ENCODE measurements at places on chromosomes 11 and 22.

DNA sequence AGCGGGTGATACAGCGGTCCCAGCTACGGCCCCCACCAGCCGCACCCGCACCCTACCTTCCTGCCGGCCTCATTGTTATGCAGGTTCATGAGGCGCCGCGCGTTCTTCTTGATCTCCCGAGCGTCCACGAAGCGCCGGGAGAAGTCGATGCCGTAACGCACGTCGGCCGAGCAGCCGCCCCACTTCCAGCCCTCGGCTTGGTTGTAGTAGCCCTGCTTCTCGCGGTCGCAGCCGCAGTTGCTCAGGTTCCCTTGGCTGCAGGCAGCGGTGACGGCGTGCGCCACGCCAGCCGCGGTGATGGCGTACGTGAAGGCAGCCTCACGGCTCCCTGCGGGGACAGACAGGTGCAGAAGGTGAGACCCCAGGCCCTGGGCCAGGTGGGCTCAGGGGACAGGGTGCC lies 45.9 kb downstream of the WNT7B start:
- H3K27ac ChIP-seq, result no peak overlapping the region
- H3K4me3 ChIP-seq, result no peak overlapping the region
- H3K27me3 ChIP-seq, result no peaks in the 10 kb centered on the region

DNA sequence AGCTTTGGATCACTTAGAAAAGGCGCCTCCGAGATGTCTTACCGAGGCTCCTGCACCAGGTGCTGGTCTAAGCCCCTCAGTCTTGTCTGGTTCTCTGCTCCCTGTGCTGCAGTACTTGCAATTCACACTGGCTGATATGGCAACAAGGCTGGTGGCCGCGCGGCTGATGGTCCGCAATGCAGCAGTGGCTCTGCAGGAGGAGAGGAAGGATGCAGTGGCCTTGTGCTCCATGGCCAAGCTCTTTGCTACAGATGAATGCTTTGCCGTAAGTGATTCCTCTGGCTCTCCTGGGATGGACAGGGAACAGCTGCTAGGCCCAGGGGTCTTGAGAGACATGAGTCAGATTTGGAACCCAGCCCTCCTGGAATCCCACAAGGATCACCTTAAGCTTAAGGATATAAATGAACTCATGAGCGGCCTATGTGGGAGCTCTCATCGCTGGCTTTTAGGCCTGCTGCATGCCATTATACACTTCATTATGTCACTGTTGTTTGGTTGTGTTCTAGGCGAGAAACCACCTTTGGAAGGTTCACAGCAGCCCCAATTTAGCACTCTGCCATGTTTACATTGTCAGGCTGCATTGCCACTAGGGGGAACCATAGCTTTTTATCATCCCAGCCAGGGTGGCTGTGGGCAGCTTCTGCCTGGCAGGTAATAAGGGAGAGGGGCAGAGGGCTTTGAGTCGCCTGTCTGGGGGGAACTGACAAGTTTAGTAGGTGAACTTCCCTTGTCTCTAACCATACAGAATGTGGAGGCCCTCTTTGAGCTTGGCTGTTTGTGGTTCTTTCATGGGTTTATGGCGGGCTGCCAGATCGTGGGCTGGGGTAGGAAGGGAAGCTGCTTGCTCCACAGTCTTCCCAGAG lies 8.5 kb downstream of the ACAD8 start:
- DNase-seq, result no peak
- no peaks in the 10 kb centered on the region for H3K27me3 ChIP-seq
- H3K4me3 ChIP-seq, result no peak overlapping the region
- peaks cover 43% of the 10 kb centered on the region for H3K36me3 ChIP-seq

DNA sequence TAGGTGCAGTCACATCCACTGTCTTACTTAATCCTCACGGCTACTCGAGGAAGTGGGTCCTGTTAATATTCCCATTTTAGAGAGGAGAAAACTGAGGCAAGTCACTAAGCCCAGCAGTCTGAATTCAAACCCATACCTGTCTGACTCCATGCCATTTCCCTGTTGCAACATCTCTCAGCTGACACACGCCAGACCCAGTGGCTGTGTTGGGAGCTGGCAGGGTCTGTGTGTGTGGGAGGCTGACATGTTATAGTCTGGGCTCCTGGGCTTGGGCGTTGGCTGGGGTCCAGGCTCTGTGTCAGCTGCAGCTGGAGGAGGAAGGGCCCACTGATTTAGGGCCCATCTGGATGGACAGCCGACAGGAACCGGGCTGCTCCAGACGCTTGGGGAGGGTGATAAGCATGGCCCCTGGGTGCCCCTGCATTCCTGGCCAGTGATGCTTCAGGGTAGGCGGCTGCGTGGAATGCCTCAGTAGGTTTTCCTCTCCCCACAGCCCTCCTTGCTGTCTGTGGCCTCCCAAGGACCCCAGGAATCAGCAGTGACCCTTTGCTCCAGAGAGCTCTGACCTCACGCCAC lies 562.5 kb downstream of the MN1 start:
- no peak overlapping the region for H3K27ac ChIP-seq
- no peak overlapping the region for H3K4me3 ChIP-seq
- H3K27me3 ChIP-seq, result no peaks in the 10 kb centered on the region

GRCh38 chr22:46774253-46774979 lies 12.0 kb downstream of the TBC1D22A start:
- H3K4me1 ChIP-seq, result peaks cover 48% of the 10 kb centered on the region
- no peaks in the 10 kb centered on the region for H3K27me3 ChIP-seq
- no peak overlapping the region for H3K4me3 ChIP-seq
- DNase-seq, result no peak
- peak overlapping the region; percentile 21 for H3K27ac ChIP-seq

- DNase-seq, result no peak
- H3K4me1 ChIP-seq, result no peaks in the 10 kb centered on the region
- H3K36me3 ChIP-seq, result no peaks in the 10 kb centered on the region
These were observed 38.7 kb downstream of the RTN3 start for GRCh38 chr11:63719987-63720386.

DNA sequence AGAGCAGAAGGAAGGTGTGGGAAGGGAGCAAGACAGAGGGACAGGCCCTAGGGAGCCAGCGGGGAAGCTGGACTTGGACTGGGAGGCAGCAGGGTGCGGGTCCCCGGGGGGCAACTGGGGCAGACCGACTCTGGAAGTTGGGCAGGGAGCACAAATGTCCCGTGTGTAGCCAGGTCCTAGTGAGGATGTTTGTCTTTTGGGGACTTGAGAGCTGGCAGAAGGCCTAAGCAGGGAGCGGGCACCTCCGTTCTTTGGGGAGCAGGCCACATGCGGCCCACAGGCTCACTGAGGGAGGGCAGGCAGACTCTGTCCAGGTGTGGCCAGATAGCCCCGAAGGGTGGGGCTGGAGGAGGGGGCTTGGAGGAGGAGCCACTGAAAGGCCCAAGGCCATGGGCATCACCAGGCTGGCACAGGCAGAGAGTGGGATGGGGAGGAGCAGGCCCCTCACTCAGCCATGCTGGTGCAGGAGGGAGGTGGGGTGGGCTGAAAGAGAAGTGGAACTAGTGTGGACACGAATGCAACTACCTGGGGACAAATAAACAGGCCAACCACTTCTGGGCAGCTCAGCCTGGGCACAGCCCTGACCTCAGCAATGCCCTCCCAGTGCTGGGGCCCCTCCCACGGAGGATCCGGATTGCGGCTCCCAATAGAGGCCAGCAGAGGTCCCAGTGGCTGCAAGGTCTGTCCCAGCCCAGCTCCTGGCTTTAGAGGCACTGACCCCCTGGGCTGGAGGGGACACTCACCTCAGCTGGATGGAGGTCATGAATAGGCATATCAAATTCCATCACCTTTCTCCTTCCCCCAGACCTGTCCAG lies 1.3 kb upstream of the SCARF2 start:
- no peaks in the 10 kb centered on the region for H3K36me3 ChIP-seq
- H3K27me3 ChIP-seq, result no peaks in the 10 kb centered on the region
- no peak for DNase-seq
- peak overlapping the region; percentile 54 for H3K4me3 ChIP-seq
- H3K4me1 ChIP-seq, result peaks cover 57% of the 10 kb centered on the region
- peak overlapping the region; percentile 93 for H3K27ac ChIP-seq

- peaks cover 53% of the 10 kb centered on the region for H3K4me1 ChIP-seq
- no peak overlapping the region for H3K4me3 ChIP-seq
- no peaks in the 10 kb centered on the region for H3K36me3 ChIP-seq
- no peak for DNase-seq
These were observed 8.5 kb downstream of the AMOTL1 start for GRCh38 chr11:94776351-94777321.

DNA sequence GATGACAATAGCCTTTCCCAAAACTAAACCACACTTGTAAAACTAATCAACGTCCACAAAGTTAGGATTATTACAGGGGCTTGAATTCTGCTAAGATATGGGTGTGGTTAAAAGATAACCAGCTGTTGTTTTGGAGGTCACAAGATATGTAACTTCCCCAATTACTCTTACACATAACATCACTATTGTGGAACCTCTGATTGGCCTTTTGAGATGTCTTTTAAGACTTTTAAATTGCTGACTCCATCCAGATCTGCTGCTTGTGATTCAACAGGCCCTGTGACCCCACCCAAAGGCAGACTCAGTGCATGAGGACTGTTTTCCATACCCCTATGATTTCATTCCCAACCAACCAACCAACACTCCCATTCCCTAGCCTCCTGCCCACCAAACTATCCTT lies 893.9 kb downstream of the OPCML start:
- no peak overlapping the region for H3K4me3 ChIP-seq
- no peaks in the 10 kb centered on the region for H3K27me3 ChIP-seq
- no peak for DNase-seq

DNA sequence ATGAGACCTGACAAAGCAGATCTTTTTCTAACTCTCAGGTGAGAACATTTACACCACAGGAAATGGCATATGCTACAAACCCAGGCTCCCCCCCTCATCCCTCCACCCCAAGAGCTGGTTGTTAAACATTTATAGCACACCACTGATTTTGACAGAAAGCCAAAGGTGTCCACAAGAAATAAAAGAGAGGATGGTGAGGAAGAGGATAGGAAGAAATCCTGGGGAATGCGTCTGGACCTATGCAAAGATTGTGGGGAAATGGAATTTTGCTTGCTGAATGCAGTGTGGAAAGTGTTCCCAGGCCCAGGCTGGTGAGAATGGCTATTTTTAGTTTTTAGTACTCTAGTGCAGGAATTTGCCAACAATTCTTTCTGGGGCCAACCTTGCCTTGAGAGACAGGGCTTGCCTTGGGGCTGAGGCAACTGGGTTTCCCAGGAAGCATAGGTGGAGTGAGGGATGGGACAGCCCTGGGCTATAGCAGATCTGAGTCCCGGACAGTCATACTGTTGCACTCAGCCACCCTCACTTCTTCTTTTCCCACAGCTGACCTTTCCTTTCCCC lies 163.9 kb downstream of the ADAMTS15 start:
- peak; percentile 40 for DNase-seq
- H3K4me1 ChIP-seq, result peaks cover 28% of the 10 kb centered on the region
- no peak overlapping the region for H3K4me3 ChIP-seq
- H3K36me3 ChIP-seq, result no peaks in the 10 kb centered on the region
- no peak overlapping the region for H3K27ac ChIP-seq

- no peaks in the 10 kb centered on the region for H3K4me1 ChIP-seq
- H3K36me3 ChIP-seq, result no peaks in the 10 kb centered on the region
- DNase-seq, result no peak
- H3K4me3 ChIP-seq, result no peak overlapping the region
- no peaks in the 10 kb centered on the region for H3K27me3 ChIP-seq
These were observed 567.9 kb upstream of the ARHGAP42 start for GRCh38 chr11:100119176-100119575.

- no peak overlapping the region for H3K27ac ChIP-seq
- H3K4me1 ChIP-seq, result no peaks in the 10 kb centered on the region
- H3K4me3 ChIP-seq, result no peak overlapping the region
- H3K36me3 ChIP-seq, result no peaks in the 10 kb centered on the region
- H3K27me3 ChIP-seq, result no peaks in the 10 kb centered on the region
- no peak for DNase-seq
These were observed 263.8 kb upstream of the LUZP2 start for GRCh38 chr11:24233041-24233440.

DNA sequence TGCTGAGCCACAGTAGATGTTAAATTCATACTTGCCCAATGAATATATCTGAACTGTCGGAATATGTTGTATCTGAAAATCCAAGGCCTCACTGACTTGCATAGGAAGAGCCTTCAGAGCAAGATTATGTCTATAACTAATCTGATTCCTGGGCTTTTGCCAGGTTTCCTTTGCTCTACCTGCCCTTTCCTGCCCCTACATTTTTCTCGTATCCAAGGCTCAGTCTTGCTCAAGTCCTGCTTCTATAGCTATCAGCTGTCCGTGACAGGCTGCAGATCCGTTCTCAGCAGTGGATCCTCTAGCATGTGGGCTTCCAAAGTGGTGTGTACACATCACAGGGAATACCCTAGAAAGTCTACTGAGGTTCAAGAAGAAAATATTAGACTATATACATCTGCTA lies 18.8 kb upstream of the USP47 start:
- no peaks in the 10 kb centered on the region for H3K36me3 ChIP-seq
- H3K4me3 ChIP-seq, result no peak overlapping the region
- no peaks in the 10 kb centered on the region for H3K4me1 ChIP-seq
- no peak for DNase-seq
- no peaks in the 10 kb centered on the region for H3K27me3 ChIP-seq
- no peak overlapping the region for H3K27ac ChIP-seq

DNA sequence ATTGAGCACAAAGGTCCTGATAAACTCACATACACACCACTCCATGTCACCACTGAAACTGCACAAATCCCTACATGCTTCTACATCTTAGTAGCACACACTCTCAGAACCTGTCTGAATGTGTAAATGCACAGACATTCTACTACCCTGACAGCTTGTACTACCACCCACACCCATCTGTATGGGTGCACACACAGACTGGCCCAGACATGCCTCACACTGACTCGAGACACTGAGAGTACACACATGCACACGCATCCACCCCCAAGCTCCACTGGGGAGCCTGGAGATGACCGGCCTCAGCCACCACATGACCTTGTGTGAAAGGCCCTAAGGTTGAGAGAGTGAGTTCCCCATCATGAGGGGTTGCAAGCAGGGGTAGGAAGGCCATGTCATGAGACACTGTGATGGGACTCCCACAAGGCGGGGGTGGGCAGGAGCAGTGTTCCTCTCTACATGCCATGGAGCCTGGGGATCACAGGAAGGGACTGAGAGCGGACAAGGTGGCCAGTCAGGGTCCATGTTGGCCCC lies 28.1 kb downstream of the ARAP1 start:
- H3K27me3 ChIP-seq, result no peaks in the 10 kb centered on the region
- peaks cover 49% of the 10 kb centered on the region for H3K4me1 ChIP-seq
- no peaks in the 10 kb centered on the region for H3K36me3 ChIP-seq
- DNase-seq, result no peak
- no peak overlapping the region for H3K4me3 ChIP-seq

- H3K27ac ChIP-seq, result peak overlapping the region; percentile 51
- DNase-seq, result no peak
- peaks cover 65% of the 10 kb centered on the region for H3K36me3 ChIP-seq
- H3K27me3 ChIP-seq, result no peaks in the 10 kb centered on the region
- no peaks in the 10 kb centered on the region for H3K4me1 ChIP-seq
These were observed 13.5 kb downstream of the PIK3IP1 start for GRCh38 chr22:31278626-31279326.

Data from vagina (tissue), 2 donors.